ENCODE measurements at places on chromosomes 1 and 21.

- no peak for DNase-seq
These were observed 639.5 kb downstream of the MATN1 start for GRCh38 chr1:30083800-30084464.

GRCh38 chr1:182484531-182485257 lies 34.7 kb downstream of the RGSL1 start:
- no peak for DNase-seq

GRCh38 chr1:231201375-231201978 lies 39.5 kb upstream of the GNPAT start:
- no peak for DNase-seq

DNA sequence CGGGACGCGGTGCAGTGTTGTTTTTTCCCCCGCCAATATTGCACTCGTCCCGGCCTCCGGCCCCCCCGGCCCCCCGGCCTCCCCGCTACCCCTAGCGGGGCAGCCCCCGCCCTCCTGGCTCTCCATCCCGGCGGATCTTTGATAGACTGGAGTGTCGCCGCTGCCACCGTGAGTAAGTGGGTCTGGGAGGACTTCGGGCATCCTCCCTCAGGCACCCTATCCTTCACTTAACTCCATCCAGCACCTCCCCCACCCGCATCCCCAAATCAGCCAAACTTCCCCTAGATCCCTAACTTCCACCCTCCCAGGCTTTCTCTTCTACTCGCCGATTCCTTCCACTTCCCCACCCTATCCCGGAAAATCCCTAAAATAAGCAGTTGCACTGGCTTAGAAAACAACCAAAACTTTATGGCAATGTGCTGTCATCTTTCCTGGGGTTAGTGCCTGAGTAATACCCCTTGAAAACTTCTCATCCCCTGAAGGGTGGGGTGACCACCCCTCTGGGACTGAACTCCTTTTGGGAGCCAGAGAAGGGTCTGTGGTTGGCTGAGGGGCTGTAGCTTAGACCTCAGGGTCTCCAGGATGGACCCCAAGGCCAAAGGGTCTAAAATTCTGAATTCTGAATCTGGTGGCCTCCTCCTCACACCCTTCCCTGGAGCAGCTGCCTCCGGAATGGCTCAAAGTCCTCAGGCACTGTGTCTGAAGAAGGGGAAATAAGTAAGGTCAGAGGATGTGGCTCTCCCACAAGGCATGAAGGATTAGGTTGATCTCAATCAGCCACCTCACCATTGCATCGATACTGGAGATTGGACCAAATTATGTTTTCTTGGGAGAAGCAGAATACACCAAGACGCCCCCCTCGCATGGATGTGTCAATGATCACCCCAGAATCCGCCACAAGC lies 12.2 kb downstream of the THBS3 start:
- DNase-seq: no peak

DNA sequence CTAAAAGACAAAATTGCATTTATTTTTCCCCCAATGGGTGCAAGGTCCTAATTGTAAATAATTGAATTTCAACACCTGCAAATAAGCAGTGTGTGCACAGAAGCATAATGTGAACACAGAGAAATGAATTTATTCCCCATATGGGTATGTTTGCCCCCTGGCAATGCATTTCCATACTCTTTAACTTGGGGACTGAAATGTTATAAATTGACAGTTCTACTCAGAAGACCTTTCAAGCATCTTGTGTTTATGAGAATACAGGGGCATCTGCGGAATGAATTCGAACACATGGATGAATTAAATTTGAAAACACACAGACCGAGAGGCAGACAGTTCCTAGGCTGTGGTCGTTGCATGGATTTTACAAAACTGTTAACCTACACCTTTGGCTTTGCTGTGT lies 3.5 kb downstream of the PBX1 start:
- no peak for DNase-seq

DNA sequence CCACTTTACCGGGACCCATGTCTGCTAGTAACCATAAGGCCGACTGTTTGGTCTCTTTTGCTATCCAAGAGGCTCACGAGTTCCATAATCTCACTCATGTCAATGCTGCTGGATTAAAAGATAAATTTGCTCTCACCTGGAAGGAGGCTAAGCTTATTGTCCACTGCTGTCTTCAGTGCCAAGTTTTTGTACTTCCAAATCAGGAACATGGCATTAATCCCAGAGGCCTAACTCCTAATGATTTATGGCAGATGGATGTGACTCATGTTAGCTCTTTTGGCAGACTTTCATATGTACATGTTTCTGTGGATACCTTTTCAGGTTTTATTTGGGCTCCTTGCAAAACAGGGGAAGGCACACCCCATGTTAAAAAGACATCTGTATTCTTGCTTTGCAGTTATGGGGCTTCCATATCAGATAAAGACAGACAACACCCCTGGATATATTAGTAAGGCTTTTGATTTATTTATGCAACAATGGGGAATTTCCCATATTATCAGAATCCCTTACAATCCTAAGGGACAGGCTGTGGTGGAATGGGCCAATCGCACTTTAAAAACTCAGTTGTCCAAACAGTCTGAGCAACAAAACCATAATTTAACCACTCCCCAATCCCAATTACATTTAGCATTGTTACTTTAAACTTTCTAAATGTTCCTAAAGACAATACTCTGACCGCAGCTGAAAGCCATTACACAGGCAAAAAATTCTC lies 162.7 kb downstream of the IER5 start:
- DNase-seq: no peak

DNA sequence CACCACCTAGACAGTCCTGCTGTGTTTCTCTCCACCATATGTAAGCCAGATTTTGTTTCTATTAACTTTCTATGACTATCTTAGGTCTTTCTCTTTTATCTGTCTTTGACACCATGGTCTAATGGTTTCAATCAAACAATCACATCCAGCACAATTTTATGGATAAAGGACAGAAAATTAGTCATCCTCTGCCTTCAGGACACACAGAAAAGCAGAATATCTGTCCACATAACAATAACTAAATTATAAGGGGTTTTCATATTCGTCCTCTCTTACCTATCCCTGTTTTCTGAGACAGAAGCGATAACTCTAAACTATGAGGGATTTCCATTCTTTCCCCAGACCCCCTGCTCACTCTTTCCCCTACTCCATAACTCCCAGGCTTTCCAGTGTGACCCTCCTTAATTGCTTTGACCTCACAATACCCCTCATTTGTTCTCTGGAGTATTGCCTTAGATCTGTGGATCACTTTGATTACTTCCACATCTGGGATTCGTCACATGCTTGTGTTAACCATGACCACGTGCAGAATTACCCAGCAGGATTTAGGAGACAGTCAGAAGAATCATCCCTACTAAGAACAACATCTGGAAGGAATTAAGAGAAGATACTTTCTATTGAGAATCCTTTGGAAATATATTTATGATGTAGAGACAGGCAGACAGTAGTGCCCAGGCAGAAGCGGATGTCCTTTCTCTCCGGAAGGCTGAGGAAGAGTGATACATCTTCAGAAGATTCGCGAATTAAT lies 108.2 kb upstream of the GREM2 start:
- DNase-seq: no peak

DNA sequence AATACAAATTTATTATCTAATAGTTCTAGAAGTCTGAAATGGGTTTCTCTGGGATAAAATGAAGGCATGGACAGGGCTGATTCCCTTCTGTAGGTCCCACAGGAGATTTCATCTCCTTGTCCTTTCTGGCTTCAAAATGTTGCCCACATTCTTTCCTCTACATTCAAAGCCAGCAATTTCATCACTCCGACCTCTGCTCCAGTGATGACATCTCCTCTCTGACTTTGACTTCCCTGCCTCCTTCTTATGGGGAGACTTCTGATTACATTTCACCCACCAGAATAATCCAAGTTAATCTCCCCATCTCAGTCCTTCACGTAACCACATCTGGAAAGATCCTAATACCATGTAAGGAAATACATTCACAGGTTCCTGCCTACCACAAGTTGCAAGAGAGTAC lies 358.0 kb upstream of the C1orf87 start:
- no peak for DNase-seq

DNA sequence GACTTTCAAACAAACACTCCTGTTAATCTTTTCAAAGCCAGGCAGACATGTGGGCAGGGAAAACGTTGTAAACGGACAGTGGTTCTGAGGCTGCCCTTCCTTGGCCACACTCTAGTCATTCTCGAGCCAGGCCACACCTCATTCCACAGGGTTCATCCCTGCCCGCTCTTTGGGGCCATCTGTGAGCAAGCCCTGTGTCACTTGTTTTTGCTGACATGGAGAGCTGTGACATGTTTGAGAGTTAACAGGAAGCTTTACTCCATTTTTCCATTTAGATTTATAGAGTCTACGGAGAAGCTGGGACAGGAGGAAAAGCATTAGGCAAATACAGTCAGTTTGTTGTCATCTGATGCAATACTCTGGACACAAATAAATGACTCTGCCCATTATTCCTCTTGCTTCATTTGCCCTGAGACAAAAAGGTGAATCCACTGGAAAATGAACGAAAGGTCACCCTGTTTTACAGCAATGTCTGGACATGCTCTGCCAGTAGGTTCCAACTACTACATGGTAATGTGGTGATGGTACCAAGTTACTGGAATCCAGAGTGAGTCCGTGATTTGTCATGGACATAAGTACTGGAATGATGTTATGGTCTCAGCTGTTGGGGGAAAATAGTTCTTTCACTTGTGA lies 126.9 kb downstream of the CLIC6 start:
- DNase-seq: no peak
